ENCODE measurements at places on chromosomes 12 and 14.

DNA sequence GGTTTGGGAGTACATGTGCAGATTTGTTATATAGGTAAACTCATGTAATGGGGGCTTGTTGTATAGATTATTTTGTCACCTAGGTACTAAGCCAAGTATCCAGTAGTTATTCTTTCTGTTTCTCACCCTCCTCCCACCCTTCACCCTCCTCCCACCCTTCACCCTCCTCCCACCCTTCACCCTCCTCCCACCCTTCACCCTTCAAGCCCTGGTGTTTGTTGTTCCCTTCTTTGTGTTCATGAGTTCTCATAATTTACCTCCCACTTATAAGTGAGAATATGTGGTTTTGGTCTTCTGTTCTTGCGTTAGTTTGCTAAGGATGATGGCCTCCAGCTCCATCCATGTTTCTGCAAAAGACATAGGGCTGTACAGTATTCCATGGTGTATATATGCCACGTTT, 58.7 kb upstream of the OR10AD1 start:
- DNase-seq = no peak
- no peaks in the 10 kb centered on the region for H3K36me3 ChIP-seq
- H3K27ac ChIP-seq = no peak overlapping the region
- no peaks in the 10 kb centered on the region for H3K27me3 ChIP-seq

- H3K27me3 ChIP-seq = no peaks in the 10 kb centered on the region
- no peaks in the 10 kb centered on the region for H3K4me1 ChIP-seq
- H3K36me3 ChIP-seq = no peaks in the 10 kb centered on the region
- DNase-seq = no peak
- no peak overlapping the region for H3K27ac ChIP-seq
- H3K4me3 ChIP-seq = no peak overlapping the region
Measured at GRCh38 chr14:56412468-56413434, 166.8 kb upstream of the TMEM260 start.

- no peaks in the 10 kb centered on the region for H3K4me1 ChIP-seq
- no peaks in the 10 kb centered on the region for H3K27me3 ChIP-seq
- H3K4me3 ChIP-seq = no peak overlapping the region
- DNase-seq = no peak
- H3K36me3 ChIP-seq = no peaks in the 10 kb centered on the region
- H3K27ac ChIP-seq = no peak overlapping the region
Measured at GRCh38 chr12:65944637-65945036, 120.4 kb downstream of the HMGA2 start.

DNA sequence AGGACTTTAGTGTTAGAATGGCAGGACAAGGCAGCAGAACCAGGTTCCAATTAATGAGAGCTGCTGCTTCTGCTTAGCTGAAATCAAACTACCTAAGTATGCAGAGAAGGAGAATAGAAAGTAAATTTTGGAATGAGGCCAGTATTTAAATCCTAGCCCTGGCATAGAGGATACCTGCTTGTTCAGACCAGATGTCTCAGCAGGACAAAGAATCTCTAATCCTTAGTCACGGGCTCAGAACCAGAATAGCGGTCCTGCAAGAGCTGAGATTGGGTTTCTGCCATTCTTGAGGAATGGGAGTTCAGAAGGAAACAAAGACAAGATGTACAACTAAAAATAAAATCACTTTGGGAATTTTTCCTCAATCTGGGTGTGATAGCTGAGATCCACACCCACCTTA, 550.8 kb upstream of the TMEM132C start:
- H3K27ac ChIP-seq = no peak overlapping the region
- no peak overlapping the region for H3K4me3 ChIP-seq
- no peaks in the 10 kb centered on the region for H3K27me3 ChIP-seq
- no peak for DNase-seq
- no peaks in the 10 kb centered on the region for H3K4me1 ChIP-seq

DNA sequence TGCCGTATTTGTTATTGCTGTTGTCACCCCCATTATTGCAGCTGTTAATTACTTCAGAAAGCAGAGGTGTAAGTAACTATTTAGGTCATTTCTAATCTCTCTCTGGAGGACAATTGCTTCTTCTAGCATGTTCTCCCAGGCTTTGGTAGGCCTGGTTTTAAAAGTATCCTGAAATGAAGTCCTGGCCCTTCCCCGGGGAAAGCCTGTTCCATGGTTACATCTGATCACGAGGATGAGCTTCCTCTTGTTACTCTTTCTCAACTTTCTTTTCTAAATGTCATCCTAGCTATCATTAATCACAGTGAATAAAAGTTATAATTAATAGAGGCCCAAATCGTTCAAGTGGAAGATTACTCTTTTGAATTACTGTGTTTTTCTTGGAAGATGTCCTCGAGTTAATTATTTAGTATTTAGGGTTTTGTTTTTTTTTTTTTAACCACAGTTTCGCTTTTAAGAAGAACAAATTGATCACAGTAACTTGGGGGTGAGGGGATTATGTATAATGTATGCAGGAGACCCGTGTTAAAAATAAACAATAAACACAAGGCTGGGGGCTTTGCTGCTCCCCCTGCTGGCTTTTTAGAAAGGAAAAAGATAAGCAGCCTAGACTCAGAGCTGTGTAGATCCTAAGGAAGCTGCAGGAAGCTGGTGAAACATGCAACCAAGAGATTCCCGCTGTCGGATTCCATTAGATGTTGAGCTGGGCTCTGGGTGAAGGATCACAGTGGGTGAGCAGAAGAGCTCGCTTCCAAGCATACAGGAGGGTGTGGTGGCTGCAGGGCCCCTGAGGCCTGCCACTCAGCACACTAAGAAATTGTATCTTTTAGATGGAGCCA, 420.1 kb downstream of the FUT8 start:
- H3K27me3 ChIP-seq = no peaks in the 10 kb centered on the region
- no peak for DNase-seq
- H3K36me3 ChIP-seq = no peaks in the 10 kb centered on the region
- H3K4me1 ChIP-seq = no peaks in the 10 kb centered on the region
- peak overlapping the region; percentile 14 for H3K27ac ChIP-seq

- H3K4me3 ChIP-seq = no peak overlapping the region
- DNase-seq = no peak
- no peaks in the 10 kb centered on the region for H3K27me3 ChIP-seq
- no peaks in the 10 kb centered on the region for H3K36me3 ChIP-seq
- H3K4me1 ChIP-seq = no peaks in the 10 kb centered on the region
- H3K27ac ChIP-seq = no peak overlapping the region
Measured at GRCh38 chr12:29163146-29163545, 14.1 kb downstream of the FAR2 start.

DNA sequence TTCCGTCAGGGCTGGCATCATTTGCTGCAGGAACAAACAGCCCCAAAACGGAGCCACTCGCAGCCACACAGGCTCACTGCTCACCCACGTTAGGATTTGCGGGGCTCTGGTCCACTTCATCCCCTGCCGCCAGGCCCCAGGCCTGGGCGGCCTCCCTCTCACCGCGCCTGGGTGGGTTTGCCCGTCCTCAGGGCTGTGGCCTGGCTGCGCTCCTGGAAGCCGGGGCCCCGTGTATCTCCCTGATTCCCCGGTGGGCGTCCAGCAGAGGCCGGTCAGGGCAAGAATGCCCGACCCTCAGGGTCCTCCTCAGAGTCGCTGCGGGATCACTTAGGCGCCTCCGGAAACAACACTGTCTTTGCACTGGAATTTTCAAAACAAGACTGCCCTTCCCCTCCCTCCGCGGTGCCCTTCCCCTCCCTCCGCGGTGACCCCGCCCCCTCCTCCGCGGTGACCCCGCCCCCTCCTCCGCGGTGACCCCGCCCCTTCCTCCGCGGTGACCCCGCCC, 15.7 kb upstream of the FBRSL1 start:
- peak overlapping the region; percentile 61 for H3K4me3 ChIP-seq
- no peaks in the 10 kb centered on the region for H3K36me3 ChIP-seq
- H3K27me3 ChIP-seq = no peaks in the 10 kb centered on the region
- no peaks in the 10 kb centered on the region for H3K4me1 ChIP-seq

GRCh38 chr12:121001060-121001459, 15.2 kb downstream of the C12orf43 start:
- no peaks in the 10 kb centered on the region for H3K4me1 ChIP-seq
- no peaks in the 10 kb centered on the region for H3K27me3 ChIP-seq
- no peaks in the 10 kb centered on the region for H3K36me3 ChIP-seq
- DNase-seq = no peak
- no peak overlapping the region for H3K27ac ChIP-seq

DNA sequence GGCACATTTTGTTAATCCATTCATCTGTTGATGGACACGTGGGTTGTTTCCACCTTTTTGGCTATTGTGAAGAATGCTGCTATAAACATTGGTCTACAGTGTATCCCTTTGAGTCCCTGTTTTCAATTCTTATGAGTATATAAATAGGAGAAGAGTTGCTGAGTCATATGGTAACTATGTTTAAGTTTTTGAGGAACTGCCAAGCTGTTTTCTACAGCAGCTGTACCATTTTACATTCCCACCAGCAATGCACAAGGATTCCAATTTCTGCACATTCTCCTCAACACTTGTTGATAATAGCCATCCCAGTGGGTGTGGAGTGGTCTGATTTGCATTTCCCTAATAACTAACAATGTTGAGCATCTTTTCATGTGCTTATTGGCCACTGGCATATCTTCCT, 6.9 kb upstream of the SVOP start:
- no peak overlapping the region for H3K27ac ChIP-seq
- H3K36me3 ChIP-seq = no peaks in the 10 kb centered on the region
- H3K4me3 ChIP-seq = no peak overlapping the region
- DNase-seq = no peak
- no peaks in the 10 kb centered on the region for H3K4me1 ChIP-seq

GRCh38 chr14:64549791-64550620, at the start of gene PPP1R36:
Gene PPP1R36, plus strand, starts transcription at chr14:64549961. Its CDS starts 37 bp downstream, at chr14:64549998.
- peak within 1 kb of the TSS; percentile 42 for H3K27ac ChIP-seq
- H3K27me3 ChIP-seq = peaks cover 6% of the 10 kb centered on the region
- no peaks in the 10 kb centered on the region for H3K4me1 ChIP-seq
- no peak for DNase-seq

- H3K27me3 ChIP-seq = no peaks in the 10 kb centered on the region
- H3K36me3 ChIP-seq = no peaks in the 10 kb centered on the region
- H3K4me3 ChIP-seq = no peak overlapping the region
- no peak overlapping the region for H3K27ac ChIP-seq
Measured at GRCh38 chr12:95100264-95101190, 27.1 kb upstream of the NR2C1 start.

- H3K36me3 ChIP-seq = no peaks in the 10 kb centered on the region
- peaks cover 26% of the 10 kb centered on the region for H3K27me3 ChIP-seq
- no peaks in the 10 kb centered on the region for H3K4me1 ChIP-seq
- H3K27ac ChIP-seq = no peak overlapping the region
Measured at GRCh38 chr14:104301731-104302460, 163.5 kb downstream of the KIF26A start.

DNA sequence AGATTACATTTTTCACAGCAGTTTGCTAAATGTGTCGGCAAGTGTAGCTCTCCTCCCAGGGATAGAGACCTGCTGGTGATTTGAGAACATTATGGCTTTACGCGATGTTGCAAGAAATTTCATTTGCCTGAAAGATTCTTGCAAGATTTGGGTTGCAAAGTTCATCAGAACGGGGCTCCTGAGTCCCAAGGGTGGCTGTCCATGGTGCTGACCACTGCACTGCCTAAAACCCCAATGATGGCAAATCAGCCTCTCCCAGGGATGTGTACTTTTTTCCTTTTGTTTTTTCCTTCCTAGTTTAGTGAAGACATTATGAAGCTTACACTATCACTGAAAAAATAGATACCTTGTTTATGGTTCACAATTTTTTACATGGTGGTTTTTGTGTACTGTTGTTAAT, 85.4 kb downstream of the WSCD2 start:
- no peaks in the 10 kb centered on the region for H3K4me1 ChIP-seq
- no peaks in the 10 kb centered on the region for H3K27me3 ChIP-seq
- no peaks in the 10 kb centered on the region for H3K36me3 ChIP-seq

- no peaks in the 10 kb centered on the region for H3K4me1 ChIP-seq
- H3K36me3 ChIP-seq = no peaks in the 10 kb centered on the region
- no peak for DNase-seq
- no peaks in the 10 kb centered on the region for H3K27me3 ChIP-seq
Measured at GRCh38 chr14:65471038-65471878, 58.7 kb downstream of the FUT8 start.

GRCh38 chr14:84453307-84453950, 1076.5 kb upstream of the FLRT2 start:
- DNase-seq = no peak
- no peaks in the 10 kb centered on the region for H3K27me3 ChIP-seq
- H3K36me3 ChIP-seq = no peaks in the 10 kb centered on the region
- H3K4me3 ChIP-seq = no peak overlapping the region
- H3K4me1 ChIP-seq = no peaks in the 10 kb centered on the region

DNA sequence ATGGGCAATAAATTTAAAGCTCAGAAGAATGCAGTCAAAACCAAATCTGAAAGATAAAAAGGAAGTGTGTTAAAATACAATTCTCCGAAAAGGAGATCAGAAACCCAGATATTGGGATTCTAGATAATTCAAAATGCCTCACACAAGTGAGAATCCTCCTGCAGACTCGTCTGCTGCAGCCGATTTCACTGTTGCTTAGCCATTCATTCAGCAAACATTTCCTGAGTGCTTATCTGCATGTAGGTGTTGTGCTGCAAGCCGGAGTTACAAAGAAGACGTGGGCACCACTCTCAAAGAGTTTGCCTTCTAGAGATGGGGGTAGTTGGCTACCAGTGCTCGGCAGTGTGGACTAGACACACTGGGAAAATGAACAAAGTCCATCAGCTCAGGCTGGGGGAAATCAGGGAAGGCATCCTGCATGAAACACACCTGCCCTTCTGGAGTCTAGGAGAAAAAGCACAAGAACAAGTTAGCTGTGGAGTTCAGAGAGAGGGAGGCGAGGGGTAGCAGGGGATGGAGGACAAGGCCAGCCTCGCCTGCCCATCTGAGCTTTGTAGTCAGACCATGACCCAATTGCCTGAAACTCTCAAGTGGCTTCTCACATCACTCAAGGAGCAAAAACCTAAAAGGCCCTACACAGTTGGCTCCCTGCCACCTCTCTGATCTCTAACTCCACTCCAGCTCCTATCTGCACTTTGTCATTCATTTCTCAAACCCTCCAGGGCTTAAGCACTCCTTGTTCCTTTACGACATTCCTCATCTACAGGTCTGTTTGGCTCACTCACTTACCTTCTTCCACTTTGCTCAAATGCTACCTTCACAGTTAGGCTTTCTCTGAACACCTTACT, 310.0 kb upstream of the DDHD1 start:
- H3K36me3 ChIP-seq = no peaks in the 10 kb centered on the region
- H3K4me3 ChIP-seq = no peak overlapping the region
- no peak for DNase-seq
- H3K27ac ChIP-seq = no peak overlapping the region
